ENCODE measurements at places on chromosomes 1 and 21.

DNA sequence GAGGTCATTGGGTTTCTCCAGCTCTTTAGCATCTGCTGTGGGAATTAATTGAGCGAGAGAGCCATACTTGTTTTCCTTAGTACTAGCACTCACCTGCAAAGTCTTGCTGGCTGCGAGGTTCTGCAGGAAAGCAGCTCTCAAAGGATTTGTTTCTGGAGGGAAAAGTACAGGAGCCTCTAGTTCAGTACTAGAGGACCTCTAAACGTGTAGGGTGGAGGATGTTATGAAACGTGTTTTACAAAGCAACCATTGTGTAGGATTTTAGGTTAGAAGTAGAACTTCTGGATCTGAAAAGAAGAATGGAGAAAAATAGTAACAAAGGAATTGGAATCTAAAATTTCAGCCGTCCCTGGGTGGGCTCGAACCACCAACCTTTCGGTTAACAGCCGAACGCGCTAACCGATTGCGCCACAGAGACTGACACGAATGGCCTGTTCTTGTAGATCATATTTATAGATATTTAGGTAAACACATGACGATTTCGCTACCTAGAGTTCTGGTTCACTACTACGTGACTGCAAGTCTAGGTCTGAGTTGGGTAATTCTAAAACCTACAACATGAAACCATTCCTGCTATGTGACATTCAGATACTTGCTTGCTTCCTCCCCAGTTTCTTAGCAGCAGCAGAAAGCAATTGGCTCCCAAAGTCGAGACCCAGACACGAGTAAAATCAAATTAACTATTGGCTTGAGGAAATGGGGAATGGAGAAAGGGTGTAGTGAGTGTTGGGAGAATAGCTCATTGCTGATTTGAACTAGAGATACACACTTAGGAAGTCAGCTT, 60.2 kb upstream of the CFAP126 start:
- no peak for DNase-seq

DNA sequence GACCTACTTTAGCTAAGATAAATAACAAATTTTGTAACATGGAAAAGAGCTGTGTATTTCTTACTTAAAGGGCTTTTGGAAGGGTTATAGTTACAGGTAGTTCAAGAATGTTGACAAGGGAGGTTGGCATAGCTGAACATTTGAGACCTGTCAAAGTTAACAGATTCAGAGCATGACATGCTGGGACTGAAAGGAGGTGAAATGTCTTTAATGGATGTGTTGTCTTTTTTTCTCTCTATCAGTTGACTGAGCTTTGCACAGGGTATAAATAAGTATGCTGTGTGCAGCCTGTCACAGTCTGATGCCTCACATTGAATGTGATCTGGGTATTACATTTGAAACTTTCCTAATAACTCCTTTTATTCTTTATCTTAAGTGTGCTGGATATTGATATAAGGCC, 411.9 kb upstream of the ZP4 start:
- no peak for DNase-seq

DNA sequence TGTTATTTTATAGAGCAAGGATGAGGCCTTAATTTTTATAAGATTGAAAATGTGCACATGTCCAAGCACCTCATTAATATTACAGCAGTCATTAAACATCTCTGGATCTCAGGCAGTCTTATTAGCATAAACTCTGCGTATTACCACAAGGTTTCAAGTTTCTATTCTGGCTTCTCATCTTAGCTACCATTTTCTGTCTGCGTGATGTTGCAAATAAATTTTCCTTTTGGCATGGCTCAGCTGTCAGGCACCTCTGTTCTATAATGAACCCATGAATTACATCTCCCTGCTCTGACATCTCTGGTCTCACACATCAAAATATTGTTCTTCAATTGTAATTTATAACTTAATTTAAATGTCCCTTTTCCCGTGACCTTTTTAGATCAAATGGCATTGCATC, 156.5 kb downstream of the SLC45A1 start:
- no peak for DNase-seq

GRCh38 chr1:221067721-221068120, 188.5 kb downstream of the HLX start:
- DNase-seq: no peak

DNA sequence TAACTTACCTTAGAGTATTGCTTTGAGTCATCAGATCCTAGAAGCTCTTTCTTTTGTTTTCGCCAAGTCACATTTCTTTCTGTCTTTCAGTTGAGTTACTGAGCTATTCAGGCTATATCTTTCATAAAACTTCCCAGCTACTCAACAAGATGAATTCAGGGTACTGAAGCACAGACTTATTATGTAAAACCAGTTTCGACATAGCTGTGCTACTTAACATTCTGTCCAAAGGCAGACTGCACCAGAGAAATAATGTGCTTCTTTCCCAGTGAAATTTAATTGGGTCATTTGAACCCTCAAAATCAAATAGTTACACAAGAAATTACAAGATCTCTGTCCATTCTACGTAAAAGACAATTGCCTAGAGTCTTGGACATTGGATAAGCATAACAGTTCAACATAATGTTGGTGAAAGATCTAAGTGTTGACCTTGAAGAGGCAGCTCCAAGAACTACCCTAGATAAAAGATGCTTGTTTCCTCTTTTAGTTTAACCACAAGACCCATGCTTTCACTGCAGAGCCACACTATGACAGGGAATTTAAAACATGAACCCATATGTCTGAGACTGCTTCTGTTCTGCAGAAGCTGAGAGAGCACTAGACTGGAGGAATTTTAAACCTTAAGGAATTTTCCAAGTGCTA, 163.2 kb downstream of the LRRC40 start:
- DNase-seq: no peak

GRCh38 chr1:201890806-201891450, 2.2 kb downstream of the SHISA4 start:
- no peak for DNase-seq

- DNase-seq: no peak
These were observed 225.9 kb downstream of the KAZN start for GRCh38 chr1:14824314-14824915.

Data from CD4-positive, alpha-beta T cell treated with Interferon gamma for 1 hour (primary cell).